Uterus (tissue), 4 donors: ENCODE measurements at places on chromosomes 6 and 20. TPM values are rescaled to one million over a fixed set of nuclear protein-coding genes. Genes with fewer than 3 reads are reported as not detected.

GRCh38 chr6:128079021-128079420 is 178.2 kb upstream of the THEMIS start:
- H3K4me3 ChIP-seq: no peak overlapping the region
- no peak overlapping the region for H3K27ac ChIP-seq

Gene HLA-DQA1
- 14.4 TPM for total RNA-seq

Gene VSTM2L
- total RNA-seq: 5.7 TPM

DNA sequence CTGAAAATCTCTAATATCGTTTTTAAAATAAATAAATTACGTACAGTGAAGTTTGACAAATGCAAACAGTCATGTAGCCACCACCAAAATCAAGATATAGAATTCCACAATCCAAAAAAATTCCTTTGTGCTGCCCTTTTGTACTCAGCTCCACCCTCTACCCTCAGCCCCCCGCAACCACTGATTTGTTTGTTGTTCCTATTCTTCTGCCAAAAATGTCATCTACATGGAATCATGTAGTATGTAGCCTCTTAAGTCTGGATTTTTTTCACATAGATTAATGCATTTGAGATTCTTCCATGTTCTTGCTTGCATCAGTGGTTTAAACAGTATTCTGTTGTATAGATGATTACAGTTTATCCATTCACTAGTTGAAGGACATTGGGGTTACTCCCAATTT is 8.5 kb upstream of the REPS1 start:
- no peaks in the 10 kb centered on the region for H3K27me3 ChIP-seq
- H3K4me3 ChIP-seq: no peak overlapping the region
- no peak overlapping the region for H3K27ac ChIP-seq
- no peak for DNase-seq

DNA sequence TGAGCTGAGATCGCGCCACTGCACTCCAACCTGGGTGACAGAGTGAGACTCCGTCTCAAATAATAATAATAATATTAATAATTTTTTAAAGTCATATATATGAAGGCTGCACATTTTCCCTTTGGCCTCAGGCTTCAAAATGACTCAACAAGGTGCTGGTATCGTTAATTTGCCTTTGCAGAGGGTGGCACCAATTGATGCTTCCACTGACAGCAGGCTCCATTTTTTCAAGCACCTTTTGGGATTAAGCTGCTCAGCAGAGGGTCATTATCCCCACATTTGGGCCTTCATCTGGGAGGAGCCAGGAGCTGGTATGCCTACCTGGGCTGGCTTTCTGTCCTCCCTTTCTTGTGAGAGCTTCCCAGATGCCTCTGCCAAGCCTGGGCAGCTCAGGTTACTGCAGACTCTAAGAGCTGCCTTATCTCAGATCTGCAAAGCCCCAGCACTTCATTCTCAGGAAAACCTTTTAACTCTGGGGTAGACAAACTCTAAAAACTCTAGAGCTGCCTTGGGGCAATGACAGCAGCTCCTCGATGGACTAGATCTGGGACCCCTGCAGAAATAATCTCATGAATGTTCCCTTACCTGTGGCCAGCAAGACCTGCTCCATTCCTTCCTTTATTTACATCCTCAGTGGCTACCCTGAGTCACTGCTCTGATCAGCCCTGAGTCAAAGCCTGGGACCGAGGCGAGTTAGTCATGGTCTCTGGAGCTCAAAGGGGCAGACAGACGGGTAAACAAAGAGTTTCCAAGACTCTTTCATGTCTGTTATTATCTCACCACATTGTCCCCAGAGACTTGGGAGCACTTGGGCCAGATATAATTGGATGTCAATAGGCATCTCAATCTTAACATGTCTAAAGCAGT is 80.0 kb upstream of the EYA2 start:
- no peak for DNase-seq
- no peak overlapping the region for H3K27ac ChIP-seq
- H3K36me3 ChIP-seq: no peaks in the 10 kb centered on the region
- peaks cover 5% of the 10 kb centered on the region for H3K4me1 ChIP-seq

GRCh38 chr20:62482974-62483373 is 7.2 kb upstream of the GATA5 start:
- H3K4me1 ChIP-seq: peaks cover 4% of the 10 kb centered on the region
- H3K27ac ChIP-seq: no peak overlapping the region
- no peaks in the 10 kb centered on the region for H3K27me3 ChIP-seq
- H3K36me3 ChIP-seq: no peaks in the 10 kb centered on the region
- no peak overlapping the region for H3K4me3 ChIP-seq

- no peak for DNase-seq
- H3K4me1 ChIP-seq: peaks cover 10% of the 10 kb centered on the region
- H3K27me3 ChIP-seq: no peaks in the 10 kb centered on the region
Observed at GRCh38 chr6:33201147-33201545, 479 bp downstream of the SLC39A7 start.

Gene CPNE5
- 11.5 TPM for total RNA-seq
